ENCODE measurements at places on chromosomes 16 and 17.
A peak's percentile ranks its signal among the peaks of the same experiment; 100 is the strongest.

- no peak for DNase-seq
Observed at GRCh38 chr16:8675183-8676159, 1.1 kb downstream of the ABAT start.

- peak; percentile 55 for DNase-seq
Observed at GRCh38 chr17:47315451-47316266, 8.1 kb upstream of the EFCAB13 start.

GRCh38 chr16:85196976-85197375 is 84.7 kb upstream of the CIBAR2 start:
- DNase-seq, result no peak

GRCh38 chr17:68789203-68789962 is 165.8 kb downstream of the ABCA8 start:
- DNase-seq, result no peak

GRCh38 chr17:8887834-8888703 is 20.6 kb upstream of the PIK3R6 start:
- peak; percentile 60 for DNase-seq

DNA sequence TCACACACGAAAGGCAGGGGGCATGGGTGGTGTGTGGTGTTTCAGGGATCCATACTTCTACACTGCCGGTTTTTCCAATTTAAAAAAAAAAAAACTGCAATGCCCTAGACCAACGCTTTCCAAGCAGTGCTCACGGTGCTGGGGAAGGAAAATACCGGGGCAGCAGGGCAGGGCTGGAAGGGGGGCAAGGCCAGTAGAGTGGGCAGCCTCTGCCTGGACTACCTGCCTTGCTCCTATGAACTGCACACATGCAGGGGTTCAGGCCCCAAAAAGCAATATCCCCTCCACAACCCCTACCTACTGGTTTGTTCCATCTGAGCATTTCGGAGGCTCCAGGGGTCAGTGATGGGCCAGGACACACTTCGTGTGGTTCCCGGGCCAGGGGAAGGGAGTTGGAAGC is 29.4 kb downstream of the RPH3AL start:
- DNase-seq, result no peak

- no peak for DNase-seq
Observed at GRCh38 chr16:15942931-15943690, 6.3 kb upstream of the ABCC1 start.

DNA sequence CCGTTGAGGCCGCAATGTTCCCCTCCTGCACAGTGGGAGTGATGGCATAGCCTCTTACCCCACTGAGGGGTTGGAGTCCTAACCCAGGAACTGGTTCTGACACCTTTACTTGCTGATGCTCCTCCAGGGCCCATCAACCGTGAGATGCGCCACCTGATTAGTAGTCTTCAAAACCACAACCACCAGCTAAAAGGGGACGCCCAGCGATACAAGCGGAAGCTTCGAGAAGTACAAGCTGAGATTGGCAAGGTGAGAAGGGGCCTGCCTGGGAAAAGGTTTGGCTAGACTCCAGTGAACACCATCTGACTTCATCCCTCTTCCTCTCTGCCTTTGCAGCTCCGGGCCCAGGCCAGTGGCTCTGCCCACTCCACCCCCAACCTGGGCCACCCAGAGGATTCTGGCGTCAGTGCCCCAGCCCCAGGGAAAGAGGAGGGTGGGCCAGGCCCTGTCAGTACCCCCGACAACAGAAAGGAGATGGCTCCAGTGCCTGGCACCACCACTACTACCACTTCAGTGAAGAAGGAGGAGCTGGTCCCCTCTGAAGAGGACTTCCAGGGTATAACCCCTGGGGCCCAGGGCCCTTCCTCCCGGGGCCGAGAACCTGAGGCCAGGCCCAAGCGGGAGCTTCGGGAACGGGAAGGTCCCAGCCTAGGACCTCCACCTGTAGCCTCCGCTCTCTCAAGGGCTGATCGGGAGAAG is 5.8 kb downstream of the RNF40 start:
- DNase-seq, result no peak

DNA sequence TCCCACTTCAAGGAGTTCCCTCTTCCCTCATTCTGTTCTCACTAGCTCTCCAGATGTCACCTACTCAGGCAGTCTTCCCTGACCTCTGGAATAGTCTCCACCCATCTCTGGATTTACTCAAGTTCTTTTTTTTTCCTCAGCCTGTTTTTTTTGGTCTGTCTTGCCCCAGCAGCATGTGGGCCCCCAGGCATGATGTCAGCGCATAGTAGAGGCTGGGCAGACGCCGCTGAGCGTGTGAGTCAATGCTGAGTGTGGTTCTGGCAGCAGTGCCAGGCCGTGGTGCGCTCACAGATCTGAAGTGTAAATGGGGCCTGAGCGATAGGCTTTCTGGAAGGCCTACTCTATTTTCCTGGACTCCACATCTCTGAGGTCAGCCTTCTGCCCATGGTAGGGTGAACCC is 2.7 kb upstream of the KCNJ18 start:
- DNase-seq, result no peak

GRCh38 chr17:38417210-38417951 is 10.9 kb upstream of the ARHGAP23 start:
- peak; percentile 74 for DNase-seq

- no peak for DNase-seq
Observed at GRCh38 chr16:852451-853185, 52.1 kb upstream of the GNG13 start.

- DNase-seq, result no peak
Observed at GRCh38 chr17:34841467-34841866, 119.8 kb downstream of the CCT6B start.

DNA sequence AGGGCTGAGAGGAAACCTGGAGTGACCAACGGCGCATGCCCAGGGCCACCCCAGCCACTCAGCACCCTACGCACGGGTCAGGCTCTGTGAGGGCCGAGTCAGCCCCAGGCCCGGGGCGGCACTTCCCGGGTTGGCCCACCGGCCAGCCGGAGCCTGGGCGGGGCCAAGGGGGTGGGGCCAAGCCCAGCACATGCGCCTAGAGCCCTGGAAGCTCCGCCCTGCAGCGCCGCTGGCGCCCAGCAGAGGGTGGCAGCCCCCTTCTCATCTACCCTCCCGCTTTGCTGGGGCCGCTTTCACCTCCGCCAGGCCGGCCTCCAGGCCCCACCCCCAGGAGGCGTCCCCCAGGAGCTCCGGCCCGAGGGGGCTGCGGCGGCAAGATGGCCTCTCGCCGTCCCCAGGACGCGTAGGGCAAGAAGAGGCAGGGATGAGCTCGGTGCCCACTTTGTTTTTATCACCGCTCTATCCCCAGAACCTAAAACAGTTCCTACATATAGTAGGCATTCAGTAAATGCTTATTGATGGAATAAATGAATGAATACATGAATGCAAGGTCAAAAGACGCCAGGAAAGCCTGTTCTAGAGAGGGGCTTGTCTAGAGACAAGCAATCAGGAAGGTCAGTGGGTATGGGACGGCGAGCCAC is 31.3 kb downstream of the MYO18A start:
- DNase-seq, result peak; percentile 96

- peak; percentile 83 for DNase-seq
Observed at GRCh38 chr17:74957935-74958740, 14.4 kb downstream of the HID1 start.

- no peak for DNase-seq
Observed at GRCh38 chr16:4309833-4310266, 6.0 kb upstream of the GLIS2 start.

- DNase-seq, result no peak
Observed at GRCh38 chr16:79175286-79176057, 425.1 kb downstream of the MAF start.

- peak; percentile 44 for DNase-seq
Observed at GRCh38 chr16:630815-631405, at the start of gene WFIKKN1. TSS of gene WFIKKN1 (plus strand) at chr16:630985. CDS start at chr16:631254, 269 bp downstream.

DNA sequence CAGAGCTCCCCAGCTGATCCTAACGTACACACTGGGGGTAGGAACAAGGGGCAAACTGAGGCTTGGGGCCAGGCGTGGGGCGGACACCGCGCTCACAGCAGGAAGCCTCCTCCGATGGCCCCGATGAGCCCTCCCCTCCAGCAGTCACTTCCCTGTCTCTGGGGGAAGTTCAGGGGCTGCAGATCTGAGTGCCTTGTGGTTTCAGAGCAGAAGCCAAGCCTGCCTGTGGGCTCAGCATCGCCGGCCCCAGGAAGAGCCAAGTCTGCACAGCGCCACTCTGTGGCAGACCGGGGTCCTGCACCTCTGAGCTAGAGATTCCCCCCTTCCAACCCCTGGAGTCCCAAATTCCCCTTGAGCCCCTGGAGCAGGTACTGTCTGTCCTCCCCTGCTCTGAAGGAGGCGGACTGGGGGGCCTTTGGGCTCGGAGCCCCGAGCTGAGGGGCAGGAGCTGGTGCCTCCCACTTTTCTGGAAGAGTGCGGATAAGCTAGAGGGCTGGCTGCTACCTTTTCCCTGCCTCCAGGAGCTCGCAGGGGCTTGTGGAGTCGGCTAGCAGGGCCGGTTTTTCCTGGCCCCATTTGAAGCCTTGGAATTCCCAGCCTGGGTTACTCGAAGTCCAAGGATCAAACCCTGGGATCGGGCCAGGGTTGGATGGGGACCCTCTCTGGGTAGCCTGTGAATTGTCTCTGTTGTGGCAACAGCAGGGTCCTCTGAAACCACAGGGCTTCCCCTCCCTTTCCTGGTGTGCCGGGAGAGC is 2.9 kb downstream of the GSE1 start:
- no peak for DNase-seq

DNA sequence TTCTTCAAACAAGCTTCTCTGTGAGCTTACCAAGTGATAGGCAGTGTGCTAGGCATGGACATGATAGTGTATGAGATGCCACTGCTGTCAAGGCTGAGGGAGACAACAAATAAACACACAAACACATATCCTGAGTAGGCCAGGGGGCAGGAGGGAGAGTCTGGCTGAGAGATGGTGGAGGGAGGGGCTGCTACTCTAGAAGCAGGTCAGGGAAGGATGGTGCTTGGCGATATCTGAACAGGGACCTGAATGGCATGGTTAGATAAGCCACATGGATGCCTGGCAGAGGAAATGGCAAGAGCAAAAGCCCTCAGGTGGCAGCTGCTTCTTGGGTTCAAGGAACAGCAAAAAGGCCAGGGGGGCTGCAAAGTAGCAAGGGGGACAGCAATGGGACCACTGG is 8.6 kb upstream of the CHST6 start:
- DNase-seq, result no peak

- DNase-seq, result no peak
Observed at GRCh38 chr16:64475627-64476351, 646.1 kb downstream of the CDH11 start.

- DNase-seq, result no peak
Observed at GRCh38 chr17:79562931-79563210, 48.0 kb downstream of the RBFOX3 start.

GRCh38 chr17:72863526-72864211 is 228.8 kb downstream of the SLC39A11 start:
- DNase-seq, result no peak

GRCh38 chr16:88532434-88533241 is 37.6 kb upstream of the ZC3H18 start:
- DNase-seq, result no peak

DNA sequence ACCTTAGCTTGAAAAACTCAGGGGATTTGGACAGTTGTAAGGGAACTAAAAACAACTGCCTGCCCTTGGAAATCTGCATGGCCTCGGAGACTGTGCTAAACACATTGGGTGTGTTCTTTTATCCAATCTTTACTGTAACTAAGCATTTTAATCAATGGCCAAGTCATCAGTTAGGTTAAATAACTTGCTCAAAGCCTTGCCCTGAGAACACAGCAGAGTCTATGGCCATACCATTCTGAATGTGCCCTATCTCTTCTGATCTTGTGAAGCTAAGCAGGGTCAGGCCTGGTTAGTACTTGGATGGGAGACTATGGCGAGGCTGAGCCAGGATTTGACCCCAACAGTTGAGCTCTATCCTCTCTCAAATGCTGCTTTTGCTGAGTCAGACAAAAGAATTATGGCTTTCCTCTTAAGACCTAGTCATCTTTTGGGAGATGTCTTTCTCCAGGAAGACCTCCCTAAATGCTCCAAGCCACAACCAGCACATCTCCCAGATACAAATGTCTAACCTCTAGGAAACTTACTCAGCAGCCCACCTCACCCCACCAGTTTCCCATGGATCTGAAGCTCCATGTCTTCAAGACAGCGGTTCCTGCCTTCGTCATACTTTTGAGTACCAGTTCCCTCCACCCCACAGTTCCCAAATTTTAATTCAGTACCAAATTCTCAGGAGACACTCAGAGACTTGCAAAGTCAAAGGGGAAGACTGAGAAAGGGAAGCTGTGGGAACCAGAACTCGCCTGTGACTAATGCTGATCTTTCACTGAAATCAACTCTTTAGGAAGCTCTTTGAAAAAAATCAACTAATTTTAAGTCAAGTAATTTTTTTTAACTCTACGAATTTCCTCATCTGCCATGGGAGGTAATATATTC is 336.1 kb downstream of the MAF start:
- DNase-seq, result no peak

DNA sequence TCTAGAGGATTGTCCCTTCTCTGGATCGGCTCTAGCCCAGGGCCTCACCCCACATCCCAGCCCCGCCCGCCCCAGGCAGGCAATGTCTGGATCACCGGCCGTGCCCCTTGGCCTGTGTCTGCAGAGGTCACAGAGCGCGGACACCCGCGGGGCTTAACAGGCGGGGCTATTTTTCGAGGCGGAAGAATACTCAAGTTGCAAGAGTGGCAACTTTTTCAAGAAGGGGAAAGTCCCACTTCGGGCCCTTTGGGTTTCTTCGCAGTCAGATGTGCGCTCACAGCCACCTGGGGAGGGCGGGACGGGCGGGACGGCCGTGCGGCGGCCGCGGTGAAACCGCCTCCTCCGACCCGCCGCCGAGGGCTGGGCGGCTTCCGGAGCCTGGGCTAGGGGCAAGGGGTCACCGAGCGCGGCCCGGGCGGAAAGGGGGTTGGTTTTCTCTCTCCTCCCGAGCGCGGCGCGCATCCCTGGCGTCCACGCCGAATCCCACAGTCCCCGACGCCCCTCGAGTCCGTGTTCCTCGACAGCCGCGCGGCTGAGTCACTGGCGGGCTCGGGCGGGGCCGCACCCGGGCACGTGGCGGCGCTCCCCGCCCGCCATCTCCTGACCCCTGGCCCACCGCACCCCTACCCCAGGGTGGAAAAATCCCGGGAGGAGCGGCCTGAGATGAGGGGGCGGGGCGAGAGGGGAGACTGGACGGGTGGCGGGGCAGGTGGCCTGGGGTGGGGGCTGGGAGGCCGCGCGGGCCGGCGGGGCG is 1.2 kb upstream of the PFN1 start:
- DNase-seq, result peak; percentile 84

GRCh38 chr17:15194859-15195277 is 70.3 kb downstream of the PMP22 start:
- DNase-seq, result no peak

GRCh38 chr17:43787728-43788127 is 7.5 kb downstream of the CFAP97D1 start:
- no peak for DNase-seq

GRCh38 chr17:1785930-1786329 is 24.1 kb downstream of the SERPINF1 start:
- DNase-seq, result no peak

GRCh38 chr17:40089077-40089895 is 11.1 kb downstream of the NR1D1 start:
- DNase-seq, result no peak

DNA sequence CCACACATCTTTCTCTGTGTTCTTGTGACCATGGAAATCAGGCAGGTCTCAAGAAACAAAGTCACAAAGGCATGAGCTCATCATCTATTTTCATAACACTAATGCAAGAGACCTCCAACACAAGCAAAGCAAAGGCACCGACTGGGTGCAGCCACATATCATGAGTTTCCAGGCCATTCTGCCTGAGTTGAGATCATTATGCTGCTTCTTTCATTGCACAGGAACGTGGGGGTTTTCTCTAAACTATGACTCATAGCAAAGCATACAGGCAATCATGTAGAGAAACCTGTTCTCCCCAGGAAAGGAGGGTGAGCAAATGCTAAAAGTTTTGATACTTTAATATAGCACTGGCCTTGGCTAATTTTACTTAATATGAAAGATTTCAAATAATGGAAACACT is 60.7 kb downstream of the GRIN2A start:
- DNase-seq, result no peak
